ENCODE measurements at places on chromosomes 6 and 20. TPM values are rescaled to one million over a fixed set of nuclear protein-coding genes. Genes with fewer than 3 reads are reported as not detected.

GRCh38 chr6:155582016-155582991, 126.7 kb upstream of the NOX3 start:
- no peak for DNase-seq
- H3K4me1 ChIP-seq, result no peaks in the 10 kb centered on the region
- no peak overlapping the region for H3K4me3 ChIP-seq
- no peaks in the 10 kb centered on the region for H3K27me3 ChIP-seq
- no peak overlapping the region for H3K27ac ChIP-seq
- no peaks in the 10 kb centered on the region for H3K36me3 ChIP-seq

DNA sequence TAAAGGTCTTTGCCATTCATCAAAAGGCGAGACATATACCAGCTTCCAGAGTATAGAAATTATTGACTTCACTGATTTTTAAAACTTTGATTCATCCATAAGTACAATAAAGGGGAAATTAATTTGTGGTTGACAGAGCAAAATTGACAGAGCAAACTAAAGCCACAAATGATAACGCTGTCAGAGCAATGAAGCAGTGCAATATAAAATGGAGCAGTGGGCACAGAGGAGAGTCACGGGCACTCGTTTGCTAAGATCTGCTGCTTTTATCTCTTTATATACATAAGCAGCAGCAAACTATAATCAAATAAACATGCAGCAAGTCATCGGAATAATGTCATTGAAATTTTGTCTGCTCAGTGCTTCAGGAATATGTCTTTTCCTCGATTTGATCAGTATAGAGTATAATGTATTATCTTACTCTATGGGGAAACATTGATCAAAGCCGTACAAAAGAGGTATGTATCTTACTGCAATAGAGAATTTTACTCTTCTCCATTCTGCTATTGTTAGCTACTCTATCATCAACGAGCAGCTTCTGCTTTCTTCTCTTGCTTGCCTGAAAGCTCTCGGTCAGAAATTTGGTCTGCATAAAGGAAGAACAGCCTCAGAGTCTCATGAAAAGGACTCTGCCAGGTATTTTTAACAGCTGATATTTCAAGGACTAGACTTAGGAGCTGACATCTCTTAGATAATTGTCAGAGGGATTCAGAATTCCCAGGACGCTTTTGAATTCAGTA, 546.0 kb upstream of the ARID1B start:
- H3K4me3 ChIP-seq, result no peak overlapping the region
- no peaks in the 10 kb centered on the region for H3K36me3 ChIP-seq
- no peak for DNase-seq

- peaks cover 5% of the 10 kb centered on the region for H3K27me3 ChIP-seq
- no peak overlapping the region for H3K27ac ChIP-seq
- no peak overlapping the region for H3K4me3 ChIP-seq
- H3K36me3 ChIP-seq, result no peaks in the 10 kb centered on the region
These were observed 9.9 kb downstream of the ANKRD66 start for GRCh38 chr6:46756469-46757213.

The COL11A2 gene
- total RNA-seq, result 1.2 TPM

- no peak overlapping the region for H3K27ac ChIP-seq
- H3K4me3 ChIP-seq, result no peak overlapping the region
- no peak for DNase-seq
- peaks cover 12% of the 10 kb centered on the region for H3K4me1 ChIP-seq
- peaks cover 17% of the 10 kb centered on the region for H3K27me3 ChIP-seq
These were observed 5.5 kb upstream of the NTSR1 start for GRCh38 chr20:62702895-62703852.

DNA sequence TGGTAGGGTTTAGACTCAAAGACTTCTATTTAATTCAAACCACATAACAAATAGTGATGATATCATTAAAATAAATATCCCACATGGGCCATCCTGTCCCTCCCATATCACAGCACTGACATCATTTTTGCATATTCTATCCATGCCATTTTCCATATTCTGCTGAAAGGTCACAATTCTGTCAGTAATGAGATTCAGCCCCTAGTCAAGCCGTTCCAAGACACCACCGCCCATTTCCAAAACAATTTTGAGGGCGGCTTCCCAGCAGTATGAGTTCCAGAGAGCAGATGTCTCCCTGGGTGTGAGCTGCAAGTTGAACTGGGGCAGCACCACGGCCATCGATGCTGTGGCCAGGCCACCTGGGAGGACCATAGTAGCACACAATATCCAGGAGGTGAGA, 65.1 kb upstream of the PLEKHG1 start:
- no peak overlapping the region for H3K27ac ChIP-seq
- H3K4me3 ChIP-seq, result no peak overlapping the region
- H3K27me3 ChIP-seq, result no peaks in the 10 kb centered on the region
- H3K36me3 ChIP-seq, result no peaks in the 10 kb centered on the region

- H3K36me3 ChIP-seq, result no peaks in the 10 kb centered on the region
- H3K4me3 ChIP-seq, result peak overlapping the region; percentile 66
- H3K27ac ChIP-seq, result peak overlapping the region; percentile 99
- DNase-seq, result peak; percentile 86
- peaks cover 39% of the 10 kb centered on the region for H3K4me1 ChIP-seq
- H3K27me3 ChIP-seq, result no peaks in the 10 kb centered on the region
These were observed 533 bp downstream of the ZFAND3 start for GRCh38 chr6:37819802-37820717.

The FAM217A gene
- not detected for total RNA-seq

Measured in upper lobe of right lung (tissue), 1 donor.